Tibial nerve (tissue), 4 donors: ENCODE measurements at places on chromosomes 5 and 9. TPM values are rescaled to one million over a fixed set of nuclear protein-coding genes. Genes with fewer than 3 reads are reported as not detected.

RLN1 gene
- total RNA-seq, result not detected

DNA sequence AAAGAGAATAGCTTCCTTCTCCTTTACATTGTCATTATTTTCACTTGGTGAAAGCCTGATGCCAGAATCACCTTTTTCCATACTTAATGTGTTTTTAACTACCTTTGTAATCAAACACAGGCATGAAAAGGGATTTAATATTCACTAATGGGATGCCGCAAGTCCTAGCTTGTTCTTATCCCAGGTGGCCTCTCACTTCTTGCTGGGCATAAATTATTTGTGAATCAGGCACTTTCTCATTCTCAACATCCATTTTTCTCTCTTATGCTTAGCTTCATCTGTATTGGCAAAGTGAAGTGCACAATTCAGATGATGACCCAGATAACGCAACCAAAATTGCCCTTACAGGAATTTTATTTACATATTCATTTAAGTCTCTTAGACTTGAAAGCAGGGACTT lies 10.9 kb downstream of the ACTL7B start:
- H3K4me3 ChIP-seq, result no peak overlapping the region
- no peaks in the 10 kb centered on the region for H3K4me1 ChIP-seq
- no peaks in the 10 kb centered on the region for H3K27me3 ChIP-seq
- no peaks in the 10 kb centered on the region for H3K36me3 ChIP-seq
- H3K27ac ChIP-seq, result no peak overlapping the region
- no peak for DNase-seq

GRCh38 chr5:73911761-73912393 lies 285.9 kb downstream of the ARHGEF28 start:
- H3K4me3 ChIP-seq, result no peak overlapping the region
- H3K27me3 ChIP-seq, result no peaks in the 10 kb centered on the region
- no peak for DNase-seq
- H3K4me1 ChIP-seq, result no peaks in the 10 kb centered on the region
- no peak overlapping the region for H3K27ac ChIP-seq

APBA1 gene
- total RNA-seq, result 8.4 TPM

CYLC2 gene
- not detected for total RNA-seq

EPB41L4A gene
- 10.6 TPM for total RNA-seq

- no peaks in the 10 kb centered on the region for H3K36me3 ChIP-seq
- no peaks in the 10 kb centered on the region for H3K27me3 ChIP-seq
- H3K27ac ChIP-seq, result no peak overlapping the region
- peaks cover 36% of the 10 kb centered on the region for H3K4me1 ChIP-seq
- H3K4me3 ChIP-seq, result no peak overlapping the region
Observed at GRCh38 chr9:120438836-120439546, 141.0 kb downstream of the CDK5RAP2 start.

DNA sequence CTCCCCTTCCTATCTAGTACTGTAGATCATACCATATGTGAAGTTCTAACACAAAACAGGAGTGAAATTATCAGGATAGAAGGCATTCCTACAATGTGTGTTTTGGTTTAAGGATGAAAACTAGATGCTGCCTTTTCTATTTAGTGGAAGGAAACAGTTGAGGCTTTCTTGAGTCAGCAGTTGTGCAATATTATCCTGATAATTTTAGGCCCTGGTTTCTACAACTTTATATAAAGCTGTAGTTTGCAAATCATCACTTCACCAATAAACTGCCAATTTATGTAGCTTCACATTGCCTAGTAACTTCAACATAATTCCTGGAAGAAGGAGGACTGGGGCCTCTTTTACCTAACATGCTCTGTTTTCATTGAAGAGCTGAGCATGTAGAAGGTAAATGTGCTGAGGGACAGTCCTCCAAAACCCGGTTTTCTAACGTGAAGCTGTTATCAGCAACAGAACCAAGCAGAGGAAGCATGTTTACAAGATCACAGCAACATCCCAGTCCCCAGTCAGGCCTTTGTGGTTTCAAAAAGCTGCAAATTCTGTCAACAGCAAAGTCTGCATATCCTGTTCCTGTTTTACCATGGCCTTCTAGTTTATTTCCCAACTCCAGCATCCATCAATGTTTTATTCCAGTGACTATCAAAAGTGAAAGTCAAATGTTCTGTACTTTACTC lies 513.4 kb upstream of the MEF2C start:
- no peaks in the 10 kb centered on the region for H3K4me1 ChIP-seq
- no peaks in the 10 kb centered on the region for H3K27me3 ChIP-seq
- no peak overlapping the region for H3K4me3 ChIP-seq

DNA sequence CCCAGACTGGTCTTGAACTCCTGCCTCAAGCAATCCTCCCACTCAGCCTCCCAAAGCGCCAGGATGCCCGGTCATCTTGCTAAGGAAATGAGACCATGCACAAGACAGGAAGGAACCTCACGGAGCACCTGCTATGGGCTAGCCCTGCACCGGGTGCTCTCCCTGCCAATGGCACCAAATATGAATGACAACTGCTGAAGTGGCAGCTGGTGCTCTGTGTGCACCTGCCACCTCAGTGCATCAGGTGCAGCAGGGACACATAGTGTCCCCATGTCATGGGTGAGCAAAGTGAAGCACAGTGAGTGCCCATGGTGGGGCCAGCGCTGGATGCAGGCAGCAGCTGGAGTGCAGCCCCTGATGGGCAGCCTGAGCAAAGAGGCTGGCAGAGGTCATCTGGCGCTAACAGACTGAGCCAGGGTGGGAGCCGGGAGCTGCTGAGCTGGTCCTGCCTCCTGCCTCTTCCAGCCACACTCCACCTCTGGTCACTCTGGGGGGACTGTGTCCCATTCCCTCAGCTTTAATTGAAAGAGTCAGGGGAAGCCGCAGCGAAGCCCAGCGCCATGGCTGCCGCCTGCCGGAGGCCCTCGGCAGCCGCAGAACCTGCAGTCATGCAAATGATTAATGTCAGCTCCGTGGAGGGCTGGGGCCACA lies 46.4 kb downstream of the BARX1 start:
- no peak for DNase-seq
- no peak overlapping the region for H3K4me3 ChIP-seq
- no peaks in the 10 kb centered on the region for H3K4me1 ChIP-seq
- H3K36me3 ChIP-seq, result no peaks in the 10 kb centered on the region
- H3K27me3 ChIP-seq, result no peaks in the 10 kb centered on the region
- H3K27ac ChIP-seq, result no peak overlapping the region

DNA sequence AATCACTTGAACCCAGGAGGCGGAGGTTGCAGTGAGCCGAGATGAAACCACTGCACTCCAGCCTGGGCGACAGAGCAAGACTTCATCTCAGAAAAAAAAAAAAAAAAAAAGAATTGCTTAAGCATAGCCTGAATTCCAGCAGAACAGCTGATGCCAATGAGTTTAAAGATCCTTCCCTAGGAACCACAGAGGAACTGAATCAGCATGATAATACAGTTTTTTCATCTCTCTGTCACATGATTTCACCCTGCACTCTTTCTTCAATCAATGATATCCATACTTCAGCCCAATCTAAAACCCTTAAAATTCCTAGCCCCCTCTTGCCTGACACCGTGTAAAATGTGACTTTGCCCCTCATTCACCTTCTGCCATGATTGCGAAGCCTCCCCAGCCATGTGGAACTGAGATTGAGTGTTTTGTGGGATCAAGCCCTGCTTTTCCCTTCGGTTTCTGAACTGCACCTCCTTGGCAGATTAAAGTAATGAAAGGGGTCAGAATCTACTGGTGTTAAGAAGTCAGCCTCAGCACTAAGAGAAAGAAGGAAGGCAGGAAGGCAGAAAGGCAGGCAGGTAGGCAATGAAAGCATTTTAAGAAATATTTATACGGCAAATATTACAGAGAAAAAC lies 20.9 kb upstream of the DMXL1 start:
- no peak overlapping the region for H3K4me3 ChIP-seq
- H3K27ac ChIP-seq, result no peak overlapping the region

- no peaks in the 10 kb centered on the region for H3K27me3 ChIP-seq
- DNase-seq, result no peak
- H3K4me1 ChIP-seq, result no peaks in the 10 kb centered on the region
Observed at GRCh38 chr5:143499480-143500114, 96.1 kb upstream of the NR3C1 start.

DNA sequence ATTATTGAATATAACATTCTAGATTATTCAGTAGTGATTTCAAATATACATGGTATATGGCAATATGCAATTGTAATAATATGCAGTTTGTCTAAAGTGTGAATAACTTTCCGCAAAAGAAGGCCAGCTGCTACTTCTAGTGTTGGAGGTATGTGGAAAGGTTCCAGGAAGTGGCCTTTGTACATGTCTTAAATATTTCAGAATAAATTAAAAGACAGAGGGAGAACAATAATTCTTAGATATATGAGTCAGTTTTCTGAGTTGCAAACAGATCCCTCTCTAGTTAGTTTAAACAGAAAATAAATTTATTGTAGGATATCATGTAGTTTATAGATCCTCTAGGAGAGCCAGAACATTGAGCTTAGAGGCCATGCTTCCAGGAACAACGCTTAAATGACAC lies 210.8 kb upstream of the ELL2 start:
- no peak for DNase-seq
- no peak overlapping the region for H3K27ac ChIP-seq
- no peaks in the 10 kb centered on the region for H3K27me3 ChIP-seq
- no peak overlapping the region for H3K4me3 ChIP-seq

DNA sequence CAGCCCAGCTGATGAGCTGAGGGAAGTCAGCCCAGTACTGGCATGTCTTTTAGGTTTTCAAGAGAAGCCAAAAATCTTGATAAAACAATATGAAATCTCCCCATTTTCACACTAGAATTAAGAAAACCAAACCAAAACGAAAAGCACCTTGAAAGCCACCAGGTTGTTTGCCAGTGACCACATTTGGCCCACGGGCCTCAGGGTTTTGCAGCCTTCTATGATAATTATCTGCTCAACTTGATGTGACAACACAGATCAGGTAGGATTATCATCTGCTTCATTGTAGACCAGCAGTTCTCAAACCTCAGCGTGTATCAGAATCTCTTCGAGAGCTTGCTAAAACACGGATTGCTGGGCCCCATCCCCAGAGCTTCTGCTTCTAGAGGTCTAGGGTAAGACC lies 101.4 kb downstream of the GALNT10 start:
- peaks cover 22% of the 10 kb centered on the region for H3K36me3 ChIP-seq
- no peak overlapping the region for H3K27ac ChIP-seq
- H3K4me1 ChIP-seq, result peaks cover 8% of the 10 kb centered on the region
- H3K27me3 ChIP-seq, result no peaks in the 10 kb centered on the region
- no peak overlapping the region for H3K4me3 ChIP-seq

DNA sequence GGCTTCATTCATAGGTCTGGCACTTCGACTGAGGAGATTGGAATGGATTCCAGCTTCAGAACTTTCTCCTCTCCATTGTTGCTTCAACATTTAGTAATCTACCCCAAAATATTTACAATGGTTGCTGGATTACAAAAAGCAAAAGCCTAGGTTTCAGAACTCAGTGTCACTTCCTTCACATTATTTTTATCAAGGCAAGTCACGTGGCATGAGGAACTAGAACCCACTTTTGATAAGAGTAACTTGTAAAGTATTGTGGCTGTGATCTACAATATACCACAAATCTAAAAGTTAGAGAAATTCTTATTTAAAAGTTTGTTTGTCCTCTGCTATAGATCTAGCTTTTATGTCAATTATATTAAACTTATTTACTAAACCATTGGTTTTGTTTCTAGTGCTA lies 39.7 kb upstream of the ANKDD1B start:
- no peak overlapping the region for H3K4me3 ChIP-seq
- no peaks in the 10 kb centered on the region for H3K27me3 ChIP-seq
- peaks cover 11% of the 10 kb centered on the region for H3K4me1 ChIP-seq
- DNase-seq, result no peak

GPX3 gene
- 4,800 TPM for total RNA-seq

GRCh38 chr9:34974664-34975063 lies 14.9 kb upstream of the DNAJB5 start:
- no peaks in the 10 kb centered on the region for H3K4me1 ChIP-seq
- no peaks in the 10 kb centered on the region for H3K27me3 ChIP-seq
- no peaks in the 10 kb centered on the region for H3K36me3 ChIP-seq
- DNase-seq, result no peak
- no peak overlapping the region for H3K4me3 ChIP-seq
- H3K27ac ChIP-seq, result no peak overlapping the region

DNA sequence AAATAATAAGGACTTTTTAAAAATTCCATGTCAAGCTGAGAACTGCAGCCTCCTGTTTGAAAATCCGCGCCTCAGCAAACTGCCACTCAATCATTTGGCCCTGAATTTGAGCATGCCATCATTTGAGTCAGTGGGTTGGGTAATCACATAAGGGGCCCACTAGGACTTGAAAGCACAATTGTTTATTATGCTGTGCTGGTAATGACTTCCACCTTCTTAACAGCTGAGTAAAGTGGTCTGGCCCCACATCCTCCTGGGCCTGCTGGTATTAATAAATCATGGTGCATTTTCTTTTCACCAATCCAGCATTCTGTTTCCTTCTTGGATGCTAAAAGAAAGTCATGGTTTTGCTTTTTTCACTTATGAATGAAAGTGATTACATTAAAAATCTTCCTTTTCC lies 103.0 kb upstream of the CTSL start:
- H3K36me3 ChIP-seq, result peaks cover 6% of the 10 kb centered on the region
- H3K27ac ChIP-seq, result no peak overlapping the region
- DNase-seq, result no peak
- no peak overlapping the region for H3K4me3 ChIP-seq
- no peaks in the 10 kb centered on the region for H3K27me3 ChIP-seq

GRCh38 chr5:16849775-16850174 lies 86.3 kb downstream of the MYO10 start:
- H3K4me1 ChIP-seq, result no peaks in the 10 kb centered on the region
- no peaks in the 10 kb centered on the region for H3K36me3 ChIP-seq
- no peak overlapping the region for H3K27ac ChIP-seq
- H3K27me3 ChIP-seq, result no peaks in the 10 kb centered on the region
- DNase-seq, result no peak

- peak; percentile 13 for DNase-seq
- H3K36me3 ChIP-seq, result no peaks in the 10 kb centered on the region
- H3K4me3 ChIP-seq, result no peak overlapping the region
- H3K27me3 ChIP-seq, result no peaks in the 10 kb centered on the region
Observed at GRCh38 chr9:306907-307306, 92.2 kb downstream of the DOCK8 start.

GRCh38 chr9:125756518-125756917 lies 9.3 kb downstream of the PBX3 start:
- H3K4me3 ChIP-seq, result no peak overlapping the region
- no peak overlapping the region for H3K27ac ChIP-seq
- H3K4me1 ChIP-seq, result peaks cover 12% of the 10 kb centered on the region
- no peaks in the 10 kb centered on the region for H3K36me3 ChIP-seq
- H3K27me3 ChIP-seq, result no peaks in the 10 kb centered on the region

- peaks cover 46% of the 10 kb centered on the region for H3K4me1 ChIP-seq
- no peak overlapping the region for H3K4me3 ChIP-seq
- H3K27me3 ChIP-seq, result no peaks in the 10 kb centered on the region
- DNase-seq, result no peak
- no peaks in the 10 kb centered on the region for H3K36me3 ChIP-seq
Observed at GRCh38 chr5:93674866-93675459, 66.4 kb downstream of the POU5F2 start.

GRCh38 chr5:141908796-141909195 lies 14.9 kb upstream of the DELE1 start:
- DNase-seq, result no peak
- H3K36me3 ChIP-seq, result no peaks in the 10 kb centered on the region
- no peak overlapping the region for H3K27ac ChIP-seq
- H3K4me3 ChIP-seq, result no peak overlapping the region

- DNase-seq, result no peak
- H3K4me1 ChIP-seq, result peaks cover 25% of the 10 kb centered on the region
- H3K27ac ChIP-seq, result peak overlapping the region; percentile 44
- no peaks in the 10 kb centered on the region for H3K36me3 ChIP-seq
- H3K4me3 ChIP-seq, result no peak overlapping the region
Observed at GRCh38 chr5:74575741-74576538, 64.6 kb downstream of the ENC1 start.

TAF11L13 gene
- total RNA-seq, result not detected

GRCh38 chr9:92100237-92100911 lies 14.8 kb downstream of the SPTLC1 start:
- no peak overlapping the region for H3K27ac ChIP-seq
- H3K4me1 ChIP-seq, result no peaks in the 10 kb centered on the region
- DNase-seq, result no peak
- no peak overlapping the region for H3K4me3 ChIP-seq
- no peaks in the 10 kb centered on the region for H3K27me3 ChIP-seq
